ENCODE measurements at places on chromosomes 12 and 14.

GRCh38 chr14:104135121-104135903 is 3.1 kb upstream of the KIF26A start:
- DNase-seq, result peak; percentile 91

DNA sequence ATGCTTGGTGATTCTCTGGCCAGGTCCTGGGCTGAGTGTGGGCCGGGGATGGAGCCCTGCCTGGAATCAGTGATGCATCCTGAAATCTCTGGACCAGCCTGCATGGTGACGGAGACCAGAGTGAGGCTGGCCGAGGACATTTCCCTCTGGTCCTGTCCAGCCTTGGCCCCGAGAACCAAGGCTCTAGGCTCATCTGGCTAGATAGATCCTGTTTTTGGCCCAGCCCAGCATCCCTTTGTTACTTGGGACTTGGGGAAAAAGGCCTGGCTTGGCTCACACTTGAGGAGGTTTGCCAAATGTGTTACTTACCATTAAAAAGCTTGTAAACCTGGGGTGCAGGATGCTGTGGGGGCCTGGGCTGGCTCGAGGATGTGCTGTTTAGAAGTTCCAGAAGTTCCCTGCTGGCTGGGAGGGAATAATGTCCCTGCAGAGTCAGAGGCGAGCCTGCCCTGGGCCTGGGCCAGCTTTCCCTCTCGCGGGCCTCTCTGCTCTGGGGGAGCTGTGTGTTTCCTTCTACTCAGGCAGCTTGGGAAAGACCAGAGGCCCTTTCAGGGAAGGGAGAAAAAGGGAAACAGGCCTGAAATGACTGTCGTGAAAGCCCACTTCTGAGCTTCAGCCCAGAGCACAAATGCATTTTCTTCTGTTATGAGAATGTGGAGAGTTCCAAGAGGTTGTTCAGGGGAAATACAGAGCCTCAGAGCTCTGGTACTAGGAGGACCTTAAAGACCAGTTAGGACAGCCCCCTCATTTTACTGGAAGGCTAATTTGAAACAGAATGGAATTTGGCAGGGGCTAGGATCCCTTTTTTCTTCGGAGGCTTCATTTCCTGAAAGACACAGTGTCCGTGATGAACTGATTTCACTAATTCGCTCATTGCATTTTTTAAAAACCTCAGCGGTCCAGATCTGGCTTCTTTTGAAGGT is 47.2 kb upstream of the CTDSP2 start:
- peak; percentile 61 for DNase-seq

DNA sequence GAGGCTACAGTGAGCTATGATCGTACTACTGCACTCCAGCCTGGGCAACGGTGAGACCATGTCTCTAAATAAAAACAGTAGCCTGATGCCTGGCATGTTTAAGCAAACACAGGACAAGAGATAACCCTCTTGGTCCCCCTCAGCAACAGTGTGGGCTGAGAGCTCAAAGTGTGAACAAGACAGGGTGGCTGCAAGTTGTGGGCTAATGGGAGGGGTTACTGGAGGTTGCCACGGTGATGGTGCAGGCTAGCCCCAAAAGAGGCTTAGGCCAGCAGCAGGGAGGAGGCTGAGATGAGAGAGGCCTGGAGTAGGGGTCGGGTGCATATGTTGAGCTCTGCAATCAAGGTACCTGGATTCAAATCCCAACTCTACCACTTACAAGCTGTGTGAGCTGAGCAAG is 3.4 kb upstream of the LGMN start:
- no peak for DNase-seq

DNA sequence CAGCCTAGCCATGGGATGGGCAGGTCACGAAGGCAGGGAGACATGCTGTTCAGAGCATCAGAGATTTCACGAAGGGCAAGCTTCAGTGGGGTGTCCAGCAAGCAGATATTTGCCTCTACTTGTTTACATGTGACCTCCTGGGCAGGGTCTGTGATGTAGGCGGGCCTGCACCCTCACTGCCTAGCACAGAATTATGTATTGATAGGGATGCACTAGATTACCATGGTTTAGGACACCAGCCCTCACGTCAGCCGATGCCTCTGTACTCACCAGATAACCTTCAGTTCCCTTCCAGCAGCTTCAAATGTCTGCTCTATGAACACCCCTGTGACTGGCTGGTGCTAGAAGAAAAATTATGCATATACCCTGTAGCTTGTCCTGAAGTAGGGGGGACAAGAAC is 5.1 kb upstream of the EIF5 start:
- no peak for DNase-seq

DNA sequence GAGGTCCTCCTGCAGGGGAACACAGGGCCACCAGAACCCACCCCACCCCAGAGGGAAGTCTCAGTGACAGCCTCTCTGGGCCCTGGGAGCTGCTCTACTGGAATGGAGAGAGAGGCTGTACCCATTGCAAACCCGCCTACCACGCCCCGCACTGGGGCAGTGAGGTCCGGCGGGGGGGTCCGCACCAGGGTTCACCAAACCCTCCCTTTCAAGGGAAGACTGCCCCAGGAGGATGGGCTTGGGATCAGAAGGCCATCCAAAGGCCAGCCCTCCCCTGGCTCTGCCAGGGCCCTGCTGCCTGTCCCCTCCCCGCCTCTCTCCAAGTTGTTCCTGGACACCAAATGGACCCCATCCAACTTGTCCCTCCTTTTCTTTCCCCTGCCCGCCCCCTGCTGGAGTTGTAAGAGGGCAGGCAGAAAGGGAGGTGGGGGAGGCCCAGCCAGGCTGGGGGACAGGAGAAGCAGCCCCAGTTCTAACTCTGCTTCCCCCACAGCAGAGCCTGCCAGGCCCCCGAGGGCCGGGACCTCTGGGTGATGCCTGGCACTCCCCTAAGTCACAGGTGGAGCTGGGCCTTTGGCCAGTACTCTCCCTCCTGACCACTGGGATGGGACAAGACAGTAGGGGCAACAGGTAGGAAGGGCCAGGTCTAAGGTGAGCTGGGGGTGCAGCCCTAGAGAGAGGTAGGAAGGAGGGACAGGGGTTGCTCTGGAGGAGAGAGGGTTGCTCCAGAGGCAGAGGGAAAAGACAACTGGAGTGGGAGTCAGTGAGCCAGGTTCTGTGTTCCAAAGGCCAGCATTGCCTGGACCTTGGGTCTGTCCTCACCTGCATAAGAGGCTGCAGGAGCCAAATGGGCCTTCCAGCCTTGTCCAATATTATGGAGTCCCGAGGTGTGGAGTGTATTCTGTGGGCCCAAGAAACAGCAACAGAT is 3.2 kb upstream of the DIO3 start:
- peak; percentile 57 for DNase-seq

DNA sequence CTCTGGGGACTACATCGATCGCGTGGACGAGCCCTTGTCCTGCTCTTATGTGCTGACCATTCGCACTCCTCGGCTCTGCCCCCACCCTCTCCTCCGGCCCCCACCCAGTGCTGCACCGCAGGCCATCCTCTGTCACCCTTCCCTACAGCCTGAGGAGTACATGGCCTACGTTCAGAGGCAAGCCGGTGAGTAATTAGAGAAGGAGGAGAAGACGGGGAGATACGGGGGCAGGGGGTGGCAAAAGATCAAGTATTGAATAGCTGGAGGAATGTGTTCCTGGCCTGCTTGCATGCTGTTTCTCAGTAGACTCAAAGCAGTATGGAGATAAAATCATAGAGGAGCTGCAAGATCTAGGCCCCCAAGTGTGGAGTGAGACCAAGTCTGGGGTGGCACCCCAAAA is 21.9 kb downstream of the OS9 start:
- DNase-seq, result no peak

All from GM23338 (cell line).